ENCODE measurements at places on chromosomes 1 and 21. TPM values are rescaled to one million over a fixed set of nuclear protein-coding genes. Genes with fewer than 3 reads are reported as not detected.

Gene HOOK1
- polyA plus RNA-seq, result 2.0 TPM

GRCh38 chr1:202247837-202248795 is 54.5 kb downstream of the LGR6 start:
- no peaks in the 10 kb centered on the region for H3K4me1 ChIP-seq
- H3K27me3 ChIP-seq, result no peaks in the 10 kb centered on the region
- H3K27ac ChIP-seq, result no peak overlapping the region

Gene WNT3A
- not detected for polyA plus RNA-seq

Gene TBX19
- 0.34 TPM for polyA plus RNA-seq

Gene SPATA21
- 0.06 TPM for polyA plus RNA-seq

Gene COL16A1
- 15.8 TPM for polyA plus RNA-seq
